LHCN-M2 (cell line): ENCODE measurements at places on chromosomes 7 and 10.

DNA sequence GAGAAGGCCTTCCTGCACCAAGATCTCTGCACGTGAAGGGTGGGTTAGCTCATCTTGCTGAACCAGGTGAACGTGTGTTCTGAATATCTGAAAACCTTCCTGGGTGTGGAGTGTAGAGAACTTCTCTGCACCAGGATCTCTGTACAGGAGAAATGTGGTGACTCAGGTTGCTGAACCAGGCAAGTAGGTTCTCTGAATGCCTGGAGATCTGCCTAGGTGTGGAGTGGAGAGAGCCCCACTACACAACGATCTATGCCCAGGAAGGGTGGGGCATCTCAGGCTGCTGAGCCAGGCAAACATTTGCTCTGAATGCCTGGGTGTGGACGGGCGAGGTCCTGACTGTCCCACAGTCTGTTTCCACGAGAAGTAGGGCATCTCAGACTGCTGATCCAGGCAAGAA is 1002.3 kb upstream of the KCND2 start:
- no peak for DNase-seq

DNA sequence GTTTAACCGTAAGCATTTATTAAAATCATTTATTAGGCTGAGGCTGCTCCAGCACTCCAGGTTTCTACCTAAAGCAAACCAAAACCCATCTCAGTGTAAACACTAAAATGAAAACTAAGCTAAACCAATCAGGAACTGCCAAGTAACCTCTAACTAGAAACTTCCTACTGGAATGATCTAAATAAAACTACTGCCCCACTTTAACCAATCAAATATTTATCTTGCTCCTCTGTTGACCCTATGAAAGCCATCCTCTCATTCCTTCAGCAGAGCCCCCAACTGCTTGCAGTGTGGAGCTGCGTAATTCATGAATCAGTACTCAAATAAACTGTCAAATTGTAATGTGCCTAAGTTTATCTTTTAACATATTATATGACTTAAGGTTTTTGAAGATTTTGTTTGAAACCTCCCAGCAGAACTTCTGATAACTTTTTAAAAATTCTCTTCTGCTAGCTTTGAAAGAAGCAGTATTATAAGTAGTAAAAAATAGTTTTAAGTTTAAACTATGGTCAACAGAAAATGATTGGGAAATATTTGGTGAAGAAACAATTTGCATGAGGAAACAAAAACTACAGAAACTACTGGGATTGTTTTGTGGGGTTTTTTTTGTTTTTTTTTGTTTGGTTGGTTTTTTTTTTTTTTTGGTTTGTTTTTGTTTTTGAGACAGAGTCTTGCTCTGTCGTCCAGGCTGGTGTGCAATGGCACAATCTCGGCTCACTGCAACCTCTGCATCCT is 47.4 kb downstream of the GPR37 start:
- no peak for DNase-seq

GRCh38 chr10:81108516-81109199 is 571.0 kb downstream of the SH2D4B start:
- no peak for DNase-seq

DNA sequence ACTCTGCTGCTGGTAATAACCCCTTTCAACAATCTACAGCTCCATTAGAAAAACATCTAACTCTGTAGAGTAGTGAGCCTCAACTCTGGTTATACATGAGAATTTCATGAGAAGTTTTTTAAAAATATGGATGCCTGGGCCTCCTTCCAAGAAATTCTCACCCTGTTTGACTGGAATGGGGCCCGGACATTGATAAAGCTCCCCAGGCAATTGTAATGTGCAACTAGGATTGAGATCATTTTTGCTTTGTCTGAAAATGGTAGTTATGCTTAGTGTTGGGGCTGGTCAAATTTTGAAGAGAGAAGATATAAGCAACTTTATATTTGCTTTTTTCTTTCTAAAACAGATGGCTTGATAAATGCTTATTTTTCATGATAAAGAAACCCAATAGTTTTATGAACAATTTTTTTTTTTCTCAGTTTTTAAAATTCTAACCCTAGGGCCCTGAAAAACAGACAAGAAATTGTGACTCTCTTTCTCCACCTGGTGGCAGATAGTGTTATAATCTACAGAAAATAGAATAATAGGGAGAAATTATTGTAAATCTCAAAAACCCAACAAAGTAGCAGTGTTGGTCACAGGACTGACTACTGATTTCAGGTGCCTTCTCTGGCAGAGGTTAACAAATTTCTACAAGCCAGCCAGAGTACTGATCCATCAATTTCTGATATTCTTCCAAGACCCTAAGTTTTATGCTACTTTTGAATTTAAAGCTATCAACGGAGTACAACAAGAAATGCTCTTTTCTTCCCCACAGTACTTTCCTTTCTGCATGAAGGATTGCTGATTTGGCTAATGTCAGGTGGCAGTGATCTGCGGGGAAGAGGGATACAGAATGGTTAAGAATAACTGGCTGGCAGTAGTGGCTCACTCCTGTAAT is 174.8 kb downstream of the DKK1 start:
- peak; percentile 64 for DNase-seq

DNA sequence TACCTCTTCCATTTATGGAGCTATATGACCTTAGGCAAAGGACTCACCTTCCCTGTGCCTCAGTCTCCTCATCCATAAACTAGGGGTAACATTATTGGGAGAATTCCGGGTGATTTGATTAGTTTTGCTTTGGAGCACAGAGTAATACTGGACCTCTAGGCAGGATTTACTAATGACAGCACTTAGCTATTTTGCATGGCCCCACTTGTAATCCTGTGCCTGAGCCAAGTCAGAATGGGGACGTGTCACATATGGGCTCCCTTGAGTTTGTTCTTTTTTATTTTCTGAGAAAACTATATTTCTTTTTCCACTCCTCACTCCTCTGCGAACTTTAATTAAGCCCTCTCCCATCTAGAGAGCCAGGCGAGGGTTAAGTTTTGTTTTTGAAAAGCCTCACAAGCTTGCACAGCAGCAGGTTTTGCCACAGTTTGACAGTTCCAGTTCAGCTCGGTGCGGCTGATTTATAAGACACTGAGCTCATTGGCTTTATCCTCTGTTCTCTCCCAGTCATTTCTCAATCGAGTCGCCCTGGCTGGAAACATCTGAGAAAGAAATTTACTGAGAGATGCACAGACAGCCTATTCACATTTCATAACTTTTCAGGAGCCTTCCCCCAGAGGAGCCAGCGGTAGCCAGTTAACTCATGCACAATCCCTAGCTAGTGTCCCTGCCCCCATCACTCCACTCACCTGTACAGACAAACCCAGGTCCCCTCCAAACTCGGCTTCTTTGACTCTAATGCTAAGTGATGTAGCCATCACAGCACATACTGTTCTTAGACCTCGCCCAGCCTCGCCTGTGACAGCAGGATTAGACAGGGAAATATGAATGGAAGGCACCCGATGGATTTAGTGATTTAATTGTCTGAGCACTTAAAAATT is 441.9 kb upstream of the NPVF start:
- no peak for DNase-seq

- no peak for DNase-seq
These were observed 14.9 kb upstream of the DLX5 start for GRCh38 chr7:97039374-97040065.

DNA sequence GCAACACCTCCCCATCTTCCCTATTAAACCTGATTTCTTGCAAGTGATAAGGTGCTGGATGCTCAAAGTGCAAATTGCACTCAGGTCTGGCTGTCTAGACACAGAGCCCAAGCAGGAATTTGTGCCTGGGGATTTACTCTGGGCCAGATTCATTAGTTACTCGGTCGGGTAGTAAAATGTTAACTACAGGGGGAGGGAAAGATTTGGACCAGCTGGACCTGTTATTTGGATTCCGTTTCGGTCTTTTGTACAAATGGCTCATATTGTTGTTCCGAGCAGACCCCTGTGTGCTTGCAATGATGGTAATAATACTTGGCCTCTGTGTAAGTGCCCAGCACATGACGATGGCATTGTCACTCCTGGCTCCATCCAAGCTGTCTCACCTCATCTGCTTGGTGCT is 609.6 kb downstream of the KCNMA1 start:
- no peak for DNase-seq

GRCh38 chr7:136193940-136194339 is 216.8 kb upstream of the MTPN start:
- no peak for DNase-seq

DNA sequence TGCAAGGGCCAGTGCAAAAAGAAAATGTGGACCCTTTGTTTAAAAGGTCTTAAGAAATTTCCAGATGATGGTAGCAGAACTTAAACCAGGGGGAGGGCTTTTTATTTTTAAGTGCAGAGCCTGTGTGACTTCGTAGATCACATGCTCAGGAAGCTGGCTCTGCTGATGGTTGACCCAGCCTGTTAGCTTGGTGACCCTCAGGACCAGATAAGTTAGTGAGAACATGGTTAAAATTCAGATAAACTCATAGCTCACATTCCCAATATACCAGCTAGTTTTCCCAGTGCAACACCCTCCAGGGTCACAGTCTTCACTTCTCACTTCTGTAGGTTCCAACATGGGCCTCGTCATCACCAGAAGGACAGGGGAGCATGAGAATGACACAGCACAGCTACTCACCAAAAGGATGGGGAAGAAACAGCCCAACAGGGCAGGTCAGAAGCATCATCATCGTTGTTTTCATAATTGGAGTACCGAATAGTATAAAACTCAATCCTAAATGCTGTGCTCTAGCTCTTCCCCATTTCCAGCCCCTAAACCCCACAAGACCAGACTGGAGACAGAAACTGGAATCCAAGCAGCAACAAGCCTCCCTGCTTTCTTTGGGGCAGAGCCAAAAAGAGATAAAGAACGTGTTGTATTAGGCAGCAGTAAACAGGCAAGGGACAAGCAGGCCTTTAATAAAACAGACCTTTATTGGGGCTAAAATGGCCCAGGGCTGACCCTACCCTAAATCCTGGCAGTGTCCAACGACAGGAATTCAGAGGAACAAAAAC is 102.2 kb upstream of the ANKRD1 start:
- DNase-seq: peak; percentile 44

- peak; percentile 84 for DNase-seq
These were observed 1.1 kb downstream of the TRIM8 start for GRCh38 chr10:102645388-102645740.

DNA sequence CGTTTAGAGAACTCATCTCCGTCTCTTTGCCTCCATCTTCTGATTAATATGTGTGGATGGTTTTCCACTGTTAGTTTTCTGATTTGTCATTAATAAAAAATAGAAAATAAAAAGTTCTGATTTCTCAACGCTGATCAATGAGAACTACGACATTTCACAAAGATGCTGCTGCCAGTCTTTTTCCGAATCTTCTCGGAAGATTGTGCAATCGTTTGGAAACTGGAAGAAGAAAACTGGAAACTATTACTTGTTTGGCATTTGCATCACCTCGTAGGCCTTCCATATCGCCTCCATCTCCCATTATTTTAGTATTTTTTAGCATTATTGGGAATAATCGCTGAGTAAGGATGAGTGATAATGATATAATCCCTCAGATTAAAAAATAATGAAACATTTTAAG is 123.2 kb upstream of the KLF6 start:
- DNase-seq: no peak

- no peak for DNase-seq
These were observed 47.1 kb upstream of the TMEM72 start for GRCh38 chr10:44864051-44864450.

GRCh38 chr10:33306126-33306525 is 28.3 kb downstream of the NRP1 start:
- DNase-seq: peak; percentile 34

GRCh38 chr7:39746103-39746819 is 122.9 kb downstream of the RALA start:
- peak; percentile 80 for DNase-seq

DNA sequence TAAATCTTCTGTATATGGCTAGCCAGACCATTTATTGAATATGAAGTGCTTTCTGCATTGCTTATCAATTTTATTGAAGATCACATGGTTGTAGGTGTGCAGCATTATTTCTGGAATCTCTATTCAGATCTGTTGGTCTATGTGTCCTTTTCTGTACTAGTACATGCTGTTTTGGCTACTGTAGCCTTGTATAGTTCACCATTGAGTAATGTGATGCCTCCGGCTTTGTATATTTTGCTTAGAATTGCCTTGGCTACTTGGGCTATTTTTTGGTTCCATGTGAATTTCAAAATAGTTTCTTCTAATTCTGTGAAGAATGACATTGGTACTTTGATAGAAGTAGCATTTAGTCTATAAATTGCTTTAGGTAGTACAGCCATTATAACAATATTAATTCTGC is 1187.2 kb downstream of the XPNPEP1 start:
- DNase-seq: no peak

DNA sequence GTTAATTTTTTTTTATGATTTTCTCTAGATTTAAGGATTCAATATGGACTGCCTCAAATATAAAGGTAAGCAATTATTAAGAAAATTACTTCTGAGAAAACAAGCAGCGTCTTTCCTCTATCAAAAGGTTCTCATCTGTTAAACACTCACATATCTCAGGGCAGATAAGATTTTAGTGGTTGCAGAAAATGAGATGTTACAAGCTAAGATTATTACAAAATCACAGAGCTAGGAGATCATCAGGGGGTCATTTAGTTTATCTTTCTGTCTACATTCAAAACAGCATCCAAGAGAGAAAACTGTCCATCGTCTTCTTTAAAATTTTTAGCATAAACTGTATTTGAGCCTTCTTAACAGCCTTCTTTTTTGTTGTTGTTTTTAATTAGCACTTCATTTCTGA is 29.1 kb upstream of the RHOBTB1 start:
- DNase-seq: no peak
